Brain microvascular endothelial cell (primary cell): ENCODE measurements at places on chromosomes 3 and 15.

GRCh38 chr3:38643592-38643991 is 5.9 kb downstream of the SCN5A start:
- no peak for DNase-seq

DNA sequence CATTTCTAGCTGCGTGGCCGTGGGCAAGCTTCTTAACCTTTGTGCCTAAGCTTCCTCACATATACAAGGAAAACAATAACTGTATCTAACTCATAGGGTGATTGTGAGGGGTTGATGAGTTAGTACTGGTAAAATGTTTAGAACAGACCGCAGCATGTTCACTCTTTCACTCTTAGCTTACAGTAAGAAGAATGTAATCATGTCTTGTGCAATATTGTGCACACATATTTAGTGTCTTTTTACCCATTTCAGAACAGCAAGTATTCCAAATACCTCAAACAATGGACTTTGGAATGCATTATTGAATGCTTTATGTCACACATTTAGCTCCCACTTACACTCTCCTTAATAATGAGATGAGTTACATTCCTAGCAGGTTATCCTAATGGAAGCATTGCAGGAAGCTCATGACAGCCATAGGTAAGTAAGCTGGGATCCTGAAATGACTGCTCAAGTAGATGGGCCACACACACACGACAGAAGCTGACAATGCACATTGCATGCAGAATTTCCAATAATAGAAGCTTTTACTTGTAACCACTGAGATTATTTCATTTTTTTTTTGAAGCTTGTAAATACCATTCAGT is 468.9 kb upstream of the WNT5A start:
- DNase-seq: no peak

DNA sequence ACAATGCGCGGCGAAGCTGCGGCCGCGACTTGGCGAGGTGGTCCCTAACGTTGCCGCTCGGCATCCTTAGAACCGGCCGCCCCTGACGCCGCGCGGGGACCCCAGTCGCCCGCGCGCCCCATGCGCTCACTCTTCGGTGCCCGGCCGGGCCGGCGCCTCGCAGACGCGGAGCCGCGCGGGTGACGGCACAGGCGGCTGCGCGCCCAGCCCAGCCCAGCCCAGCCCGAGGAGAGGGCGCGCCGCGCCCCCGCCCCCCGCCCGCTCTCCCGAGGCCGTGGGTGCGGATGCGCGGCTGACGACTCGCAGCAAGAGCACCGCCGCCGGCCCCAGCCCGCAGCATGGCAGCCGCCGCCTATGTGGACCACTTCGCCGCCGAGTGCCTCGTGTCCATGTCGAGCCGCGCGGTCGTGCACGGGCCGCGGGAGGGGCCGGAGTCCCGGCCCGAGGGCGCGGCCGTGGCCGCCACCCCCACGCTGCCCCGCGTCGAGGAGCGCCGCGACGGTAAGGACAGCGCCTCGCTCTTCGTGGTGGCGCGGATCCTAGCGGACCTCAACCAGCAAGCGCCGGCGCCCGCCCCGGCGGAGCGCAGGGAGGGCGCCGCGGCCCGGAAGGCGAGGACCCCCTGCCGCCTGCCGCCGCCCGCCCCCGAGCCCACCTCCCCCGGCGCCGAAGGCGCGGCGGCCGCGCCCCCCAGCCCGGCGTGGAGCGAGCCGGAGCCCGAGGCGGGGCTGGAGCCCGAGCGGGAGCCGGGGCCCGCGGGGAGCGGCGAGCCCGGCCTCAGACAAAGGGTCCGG is 437 bp downstream of the KLF13 start:
- peak; percentile 31 for DNase-seq

DNA sequence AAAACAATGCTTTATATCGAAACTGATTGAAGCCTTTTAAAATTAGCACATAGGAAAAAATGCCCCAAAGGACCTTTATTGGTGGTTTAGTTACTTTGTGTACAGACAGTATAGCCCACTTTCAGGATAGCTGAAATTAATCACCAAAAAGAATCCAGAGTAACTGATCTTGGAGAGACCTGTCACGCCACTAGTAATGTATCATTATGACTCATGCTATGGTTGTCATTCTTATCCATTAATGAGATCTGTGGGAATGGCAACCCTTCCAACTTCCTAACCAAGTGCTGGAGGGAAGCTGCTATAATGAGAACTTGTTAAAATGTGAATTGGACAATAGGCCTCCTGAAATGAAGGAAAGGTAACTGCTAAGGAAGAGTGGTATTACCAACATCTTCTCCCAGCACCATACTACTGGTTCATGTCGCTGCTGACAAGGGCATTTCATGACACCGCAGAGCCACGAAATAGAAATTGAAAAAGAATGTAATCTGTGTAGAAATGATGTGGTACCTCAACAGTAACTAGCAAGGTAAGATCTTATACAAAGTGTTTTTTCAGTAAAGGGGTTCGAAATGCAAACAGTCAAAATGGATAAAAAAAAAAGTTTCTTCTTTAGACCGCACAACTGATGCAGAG is 7.1 kb upstream of the EMC4 start:
- DNase-seq: peak; percentile 35

DNA sequence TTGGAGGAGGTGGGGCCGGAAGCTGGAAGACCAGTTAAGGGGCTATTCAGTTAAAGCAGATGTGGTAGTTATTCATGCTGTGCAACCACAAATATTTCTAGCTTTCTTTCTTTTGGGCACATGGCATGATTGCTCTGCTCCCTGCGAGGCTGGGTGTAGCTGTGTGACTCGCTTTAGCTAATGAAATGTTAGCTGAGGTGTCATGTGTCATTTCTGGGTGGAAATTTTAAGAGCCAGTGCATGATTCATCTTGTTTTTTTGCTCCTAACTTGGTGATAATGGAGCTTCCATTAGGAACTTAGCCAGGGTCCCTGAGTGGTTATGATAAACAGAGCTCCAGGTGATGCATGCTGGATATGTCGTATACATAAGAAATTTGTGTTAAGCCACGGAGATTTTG is 300.6 kb downstream of the SATB1 start:
- DNase-seq: peak; percentile 59

DNA sequence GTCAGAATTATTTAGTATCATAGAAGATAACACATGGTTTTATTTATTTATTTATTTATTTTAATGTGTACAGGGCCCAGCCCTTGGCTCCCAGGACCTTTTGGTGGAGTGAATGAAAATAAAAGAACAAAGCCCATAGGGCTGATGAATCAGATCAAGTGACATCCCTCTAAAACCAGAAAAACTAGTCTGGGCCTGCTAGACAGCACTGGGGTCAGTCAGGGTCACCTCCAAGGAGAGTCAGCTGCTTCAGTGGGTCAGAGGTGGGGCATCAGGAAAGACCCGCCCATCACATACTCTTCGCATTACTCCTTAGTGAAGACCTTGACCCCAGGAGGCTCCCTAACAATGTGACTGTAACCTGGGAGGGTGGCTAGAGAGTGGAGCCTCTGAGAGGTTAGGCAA is 12.8 kb downstream of the PPCDC start:
- no peak for DNase-seq

GRCh38 chr3:30004481-30004880 is 601.9 kb upstream of the TGFBR2 start:
- no peak for DNase-seq

DNA sequence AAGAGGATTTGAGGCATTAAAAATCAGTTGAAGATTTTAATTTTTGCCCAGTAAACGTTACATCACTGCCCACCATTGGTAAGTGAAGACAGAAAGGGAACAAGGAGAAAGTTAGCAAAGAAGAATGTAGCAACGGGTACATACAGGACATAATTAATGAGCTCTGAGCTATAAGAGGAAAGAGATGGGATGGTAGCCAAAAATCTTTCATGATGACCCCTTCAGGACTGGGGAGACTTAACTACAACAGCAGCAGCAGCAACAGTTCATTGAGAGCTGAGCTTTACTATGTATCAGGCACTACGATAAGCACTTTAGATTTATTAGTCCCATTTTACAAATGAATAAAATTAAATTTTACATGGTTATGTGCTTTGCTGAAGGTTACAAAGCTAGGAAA is 18.4 kb downstream of the EMC4 start:
- DNase-seq: no peak

DNA sequence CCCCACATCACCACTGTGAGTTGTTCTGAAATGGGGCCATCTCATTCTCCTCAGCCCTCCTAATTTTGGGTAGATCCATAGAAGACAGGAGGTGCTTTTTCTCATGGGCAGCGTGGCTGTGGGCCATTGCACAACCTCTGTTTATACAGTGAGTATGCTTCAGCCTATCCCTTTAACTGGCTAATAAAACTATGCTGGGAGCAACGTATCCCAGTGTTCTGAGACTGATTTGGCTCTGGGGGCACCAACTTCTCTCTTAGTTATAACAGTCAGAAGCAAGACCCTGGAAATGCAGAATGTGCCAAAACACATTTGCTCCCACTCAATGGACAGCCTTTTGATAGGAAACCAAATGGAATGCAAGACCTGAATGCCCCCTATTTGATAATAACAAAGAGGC is 97.1 kb upstream of the ICE2 start:
- DNase-seq: peak; percentile 19

DNA sequence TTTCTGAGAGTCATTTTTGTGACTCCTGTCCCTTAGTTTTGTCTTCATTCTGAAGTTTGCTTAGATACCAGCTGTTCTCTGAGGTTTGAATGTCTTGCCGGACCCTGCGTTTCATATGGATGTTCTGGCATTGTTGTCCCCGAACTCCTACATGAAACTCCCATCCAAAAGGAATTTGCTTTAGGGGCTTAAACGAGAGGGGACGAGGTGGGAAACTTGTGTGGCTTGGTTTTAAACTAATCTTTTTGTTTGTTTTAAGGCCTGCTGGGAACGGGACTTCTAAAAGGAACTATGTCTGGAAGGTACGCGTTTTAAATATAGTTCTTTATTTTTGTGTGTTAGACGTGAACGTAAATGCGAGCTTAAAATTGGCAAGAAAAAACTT is 679 bp downstream of the RPL35A start:
- DNase-seq: no peak

DNA sequence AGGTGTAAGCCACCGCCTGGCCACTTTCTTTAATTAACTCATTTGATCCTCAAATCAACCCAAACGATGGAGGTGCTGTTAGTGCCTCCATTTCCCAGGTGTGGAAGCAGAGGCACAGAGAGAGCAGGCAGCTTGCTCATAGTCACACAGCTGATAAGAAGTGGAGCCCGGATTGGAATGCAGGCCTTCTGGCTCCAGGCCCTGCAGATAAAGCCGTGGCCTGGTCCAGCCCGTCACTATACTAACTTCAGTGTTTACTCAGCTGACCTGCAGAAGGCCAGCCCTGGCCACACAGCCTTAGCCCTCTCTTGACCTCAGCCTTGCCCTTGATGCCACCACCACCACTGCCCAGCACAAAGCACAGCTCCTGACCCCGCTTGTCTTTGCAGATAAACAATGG is 116.7 kb downstream of the NUP210 start:
- DNase-seq: peak; percentile 13

GRCh38 chr15:34338347-34338746 is 766 bp upstream of the SLC12A6 start:
- no peak for DNase-seq

GRCh38 chr3:143090976-143091837 is 28.4 kb upstream of the CHST2 start:
- DNase-seq: no peak

DNA sequence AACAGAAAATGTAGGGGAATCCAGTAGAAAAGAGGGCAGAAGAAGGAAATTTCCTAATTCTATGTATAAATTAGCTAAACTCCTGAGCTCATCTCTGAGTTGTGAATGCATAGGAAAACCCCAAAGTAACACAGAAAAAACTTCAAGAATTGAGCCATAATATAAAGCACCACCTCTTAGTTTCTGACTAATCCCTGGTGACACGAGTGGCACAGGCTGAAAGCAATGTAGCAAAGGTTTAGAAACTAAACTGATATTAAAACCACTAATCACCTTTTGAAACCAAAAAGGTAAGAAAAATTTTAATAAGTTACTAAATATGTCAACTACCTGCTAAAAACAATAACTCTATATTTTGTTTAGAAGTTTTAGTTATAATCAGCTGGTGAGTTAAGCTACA is 255.6 kb upstream of the NECTIN3 start:
- no peak for DNase-seq

DNA sequence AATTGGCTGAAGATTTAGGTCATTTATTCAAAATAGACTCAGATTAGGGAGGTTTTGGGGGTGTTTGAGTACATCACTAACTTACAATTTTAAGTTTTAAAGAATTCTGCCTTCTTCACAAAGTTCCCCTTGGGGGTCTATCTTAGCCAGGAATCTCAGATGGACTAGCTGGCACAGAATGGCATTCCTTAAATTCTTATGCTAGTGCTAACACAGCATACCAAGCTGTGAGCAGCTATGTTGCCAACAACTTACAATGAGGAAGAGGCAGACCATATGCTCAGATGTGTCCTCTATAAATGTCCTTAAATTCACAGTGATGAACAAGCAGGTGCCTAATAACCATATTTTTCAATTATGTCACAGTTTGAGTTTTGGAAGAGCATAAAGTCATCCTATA is 60.9 kb upstream of the NPHP3 start:
- no peak for DNase-seq

DNA sequence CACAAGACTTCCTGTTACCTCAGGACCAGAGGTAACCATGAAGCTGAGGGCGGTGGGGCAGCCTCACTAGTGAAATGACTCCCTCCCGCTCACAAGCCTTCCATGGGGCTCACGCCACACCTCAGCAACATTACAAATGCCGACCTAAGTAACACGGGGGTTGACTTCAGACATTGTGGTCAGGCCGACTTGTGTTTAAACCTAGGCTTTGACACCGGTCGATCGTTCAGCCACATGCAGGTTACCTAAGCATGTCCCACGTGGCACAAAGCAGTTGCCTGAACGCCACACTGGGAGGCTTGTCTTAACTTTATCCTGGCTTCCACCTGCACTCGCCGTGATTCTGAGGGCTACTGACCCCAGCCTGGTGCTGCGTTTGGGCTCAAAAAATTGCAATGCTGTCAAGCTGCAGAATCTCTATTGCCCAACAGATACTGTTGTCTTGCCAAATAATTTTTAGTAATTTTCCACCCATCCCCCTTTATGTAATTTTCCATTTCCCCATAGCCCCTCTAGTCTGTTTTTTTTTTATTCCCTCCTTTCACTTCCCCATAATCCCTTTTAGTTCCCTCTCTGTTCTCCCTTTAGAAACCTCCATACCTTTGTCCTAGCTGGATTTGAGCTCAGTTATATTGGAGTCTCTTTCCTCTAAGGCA is 158.6 kb upstream of the RGMA start:
- DNase-seq: no peak

DNA sequence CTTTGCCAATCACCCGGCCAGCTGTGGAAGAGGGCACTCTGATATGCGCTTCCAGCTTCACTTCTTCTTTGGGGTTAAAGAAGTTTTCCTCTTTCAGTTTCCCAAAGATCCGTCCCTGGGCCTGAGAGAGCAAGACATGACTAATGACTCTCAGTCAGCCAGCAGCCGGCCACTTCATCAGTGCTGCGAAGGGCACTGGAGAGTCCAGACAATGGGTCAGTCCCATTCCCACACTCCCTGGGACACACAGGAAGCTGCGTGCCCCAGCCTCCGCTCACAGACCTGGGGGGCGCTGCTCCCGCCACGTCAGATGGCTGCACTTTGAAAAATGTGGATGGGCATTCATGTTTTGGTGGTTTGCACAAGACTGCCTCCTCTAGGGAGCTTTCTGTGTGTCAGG is 63.3 kb downstream of the SENP2 start:
- DNase-seq: peak; percentile 92

- peak; percentile 98 for DNase-seq
Observed at GRCh38 chr15:67109141-67110034, 44.0 kb downstream of the SMAD3 start.

GRCh38 chr3:123411340-123412040 is 37.4 kb downstream of the ADCY5 start:
- DNase-seq: no peak
